ENCODE measurements at places on chromosomes 7 and 10. TPM values are rescaled to one million over a fixed set of nuclear protein-coding genes. Genes with fewer than 3 reads are reported as not detected.

EFCAB10 gene
- total RNA-seq: not detected

CCDC172 gene
- total RNA-seq: not detected

DNA sequence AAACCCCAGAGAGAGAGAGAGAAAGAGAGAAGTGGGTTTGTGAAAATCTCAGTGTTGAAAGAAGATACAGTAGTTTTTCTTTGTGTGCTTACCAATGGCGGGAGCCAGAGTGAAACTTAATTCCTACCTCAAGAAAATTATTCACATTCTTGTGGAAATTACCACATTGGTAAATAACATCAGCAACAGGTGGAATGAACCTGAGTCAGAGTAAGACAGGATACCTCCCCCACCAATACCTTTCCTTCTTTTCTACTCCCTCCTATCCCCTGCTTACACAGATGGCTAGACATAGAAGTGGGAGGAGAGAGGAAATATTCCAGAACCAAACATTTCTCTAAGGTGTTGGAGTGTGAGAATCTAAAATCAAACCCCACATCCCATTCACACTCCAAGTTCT, 793.9 kb downstream of the SORCS3 start:
- no peak overlapping the region for H3K4me3 ChIP-seq
- no peaks in the 10 kb centered on the region for H3K27me3 ChIP-seq
- H3K4me1 ChIP-seq: no peaks in the 10 kb centered on the region
- H3K36me3 ChIP-seq: no peaks in the 10 kb centered on the region

GRCh38 chr10:50419756-50420155, 168.4 kb upstream of the ASAH2 start:
- DNase-seq: no peak
- H3K4me3 ChIP-seq: no peak overlapping the region
- no peaks in the 10 kb centered on the region for H3K27me3 ChIP-seq

GRCh38 chr10:72104472-72105097, 16.2 kb upstream of the SPOCK2 start:
- H3K36me3 ChIP-seq: peaks cover 21% of the 10 kb centered on the region
- H3K4me1 ChIP-seq: peaks cover 5% of the 10 kb centered on the region
- no peak overlapping the region for H3K4me3 ChIP-seq
- H3K27ac ChIP-seq: no peak overlapping the region
- no peaks in the 10 kb centered on the region for H3K27me3 ChIP-seq

GRCh38 chr7:144908943-144909556, 73.2 kb upstream of the TPK1 start:
- no peaks in the 10 kb centered on the region for H3K36me3 ChIP-seq
- no peak for DNase-seq
- H3K4me3 ChIP-seq: no peak overlapping the region
- H3K27ac ChIP-seq: no peak overlapping the region

DNA sequence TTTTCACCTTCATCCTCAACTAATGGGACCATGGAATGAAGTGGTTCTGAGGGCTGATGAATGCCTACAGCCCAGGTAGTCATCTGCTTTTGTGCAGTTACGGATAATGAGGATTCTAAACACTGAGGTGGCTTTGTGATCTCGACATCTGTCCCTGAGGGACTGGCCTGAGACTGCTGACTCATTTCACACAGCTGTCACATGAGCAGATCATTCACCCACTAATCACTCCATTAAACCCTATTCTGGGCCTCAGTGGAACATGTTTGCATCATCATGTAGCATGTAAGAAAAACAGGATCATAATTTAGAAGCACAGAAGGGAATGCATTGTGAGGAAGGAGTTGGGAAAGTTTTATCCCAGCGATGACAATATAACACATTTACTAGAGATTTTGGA, 79.4 kb upstream of the FEZF1 start:
- DNase-seq: peak; percentile 30
- no peaks in the 10 kb centered on the region for H3K4me1 ChIP-seq
- no peaks in the 10 kb centered on the region for H3K27me3 ChIP-seq
- no peak overlapping the region for H3K27ac ChIP-seq
- H3K4me3 ChIP-seq: no peak overlapping the region

DNA sequence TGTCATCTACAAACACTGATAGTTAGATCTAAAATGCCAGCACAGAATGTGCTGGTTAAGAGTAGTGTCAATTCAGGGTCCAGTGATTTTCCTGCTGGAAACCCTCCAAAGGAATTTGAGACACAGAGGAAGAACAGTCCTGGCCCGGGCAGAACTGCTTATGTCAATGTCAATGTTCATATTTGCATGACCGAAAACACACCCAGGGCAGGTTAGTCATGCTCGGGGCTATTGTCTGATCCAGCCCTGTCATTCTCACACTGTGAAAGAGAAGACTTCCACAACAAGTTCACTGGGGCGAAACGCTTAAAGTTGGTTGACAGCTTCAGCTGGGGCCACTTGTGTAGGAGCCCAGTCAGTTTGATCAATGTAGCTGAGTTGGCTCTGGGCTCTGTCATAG, 139.3 kb downstream of the C1GALT1 start:
- H3K4me1 ChIP-seq: peaks cover 22% of the 10 kb centered on the region
- H3K36me3 ChIP-seq: no peaks in the 10 kb centered on the region
- no peaks in the 10 kb centered on the region for H3K27me3 ChIP-seq
- no peak overlapping the region for H3K4me3 ChIP-seq
- H3K27ac ChIP-seq: no peak overlapping the region

- no peak for DNase-seq
- no peak overlapping the region for H3K27ac ChIP-seq
- H3K27me3 ChIP-seq: no peaks in the 10 kb centered on the region
- H3K36me3 ChIP-seq: no peaks in the 10 kb centered on the region
- no peak overlapping the region for H3K4me3 ChIP-seq
- no peaks in the 10 kb centered on the region for H3K4me1 ChIP-seq
These were observed 50.1 kb downstream of the GNAI1 start for GRCh38 chr7:80184693-80185092.

DNA sequence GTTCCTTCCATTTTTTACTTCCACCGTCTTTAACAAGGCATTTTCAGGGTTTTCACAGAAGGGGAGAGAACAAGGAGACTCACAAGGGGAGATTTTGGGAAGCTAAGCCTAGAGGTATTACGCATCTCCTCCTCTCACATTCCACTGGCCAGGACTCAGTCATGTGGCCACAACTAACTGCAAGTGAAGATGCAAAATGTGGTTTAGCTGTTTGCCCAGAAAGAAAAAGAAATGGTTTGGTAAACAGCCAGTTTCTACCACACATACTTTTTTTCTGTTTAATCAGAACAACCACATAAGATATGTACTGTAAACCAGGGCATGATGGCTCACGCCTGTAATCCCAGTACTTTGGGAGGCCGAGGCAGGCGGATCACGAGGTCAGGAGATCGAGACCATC, 21.4 kb upstream of the HELLS start:
- no peaks in the 10 kb centered on the region for H3K36me3 ChIP-seq
- H3K27me3 ChIP-seq: no peaks in the 10 kb centered on the region
- no peaks in the 10 kb centered on the region for H3K4me1 ChIP-seq
- H3K27ac ChIP-seq: no peak overlapping the region
- no peak overlapping the region for H3K4me3 ChIP-seq

GRCh38 chr10:123018531-123018930, 9.7 kb downstream of the ACADSB start:
- H3K4me3 ChIP-seq: no peak overlapping the region
- H3K27me3 ChIP-seq: no peaks in the 10 kb centered on the region
- no peaks in the 10 kb centered on the region for H3K36me3 ChIP-seq
- no peaks in the 10 kb centered on the region for H3K4me1 ChIP-seq
- no peak overlapping the region for H3K27ac ChIP-seq

DNA sequence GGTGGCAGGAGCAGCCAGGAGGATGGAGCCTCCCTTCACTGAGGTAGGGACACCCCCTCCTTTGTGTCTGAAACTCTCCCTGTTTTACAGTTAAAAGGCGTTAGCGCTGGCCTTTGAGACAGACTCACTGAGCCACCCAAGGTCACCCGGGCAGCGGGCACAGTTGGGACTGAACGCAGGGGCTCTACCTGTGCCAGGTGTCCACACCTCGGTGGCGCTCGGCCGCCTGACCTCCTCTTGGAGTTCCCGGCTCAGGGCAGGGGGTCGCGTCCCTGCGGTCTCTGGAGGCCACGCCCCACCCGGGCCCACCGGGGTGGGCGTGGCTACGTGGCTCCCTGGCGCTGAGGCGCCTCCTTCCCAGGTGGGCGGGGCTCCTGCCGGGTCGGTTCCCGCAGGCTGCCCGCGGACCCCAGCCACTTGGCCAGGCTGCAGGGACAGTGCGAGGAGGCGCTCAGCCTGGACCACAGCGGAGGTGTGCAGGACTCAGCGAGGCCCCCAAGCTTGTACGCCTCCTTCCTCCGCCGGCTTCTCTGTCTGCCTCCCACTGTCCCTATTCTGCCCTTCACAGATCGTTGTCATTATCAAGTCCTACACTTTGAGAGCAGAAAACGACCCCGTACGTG, 39.9 kb upstream of the LEP start:
- no peaks in the 10 kb centered on the region for H3K4me1 ChIP-seq
- no peaks in the 10 kb centered on the region for H3K36me3 ChIP-seq
- H3K4me3 ChIP-seq: no peak overlapping the region
- DNase-seq: no peak
- H3K27me3 ChIP-seq: peaks cover 15% of the 10 kb centered on the region
- no peak overlapping the region for H3K27ac ChIP-seq

GRCh38 chr7:155377838-155378579, 79.9 kb upstream of the EN2 start:
- H3K36me3 ChIP-seq: no peaks in the 10 kb centered on the region
- H3K27ac ChIP-seq: no peak overlapping the region
- H3K4me1 ChIP-seq: peaks cover 4% of the 10 kb centered on the region
- no peak overlapping the region for H3K4me3 ChIP-seq

GRCh38 chr7:97421307-97421930, 303.9 kb downstream of the SDHAF3 start:
- H3K27ac ChIP-seq: no peak overlapping the region
- H3K4me3 ChIP-seq: no peak overlapping the region
- H3K36me3 ChIP-seq: no peaks in the 10 kb centered on the region
- H3K4me1 ChIP-seq: no peaks in the 10 kb centered on the region
- no peak for DNase-seq

DNA sequence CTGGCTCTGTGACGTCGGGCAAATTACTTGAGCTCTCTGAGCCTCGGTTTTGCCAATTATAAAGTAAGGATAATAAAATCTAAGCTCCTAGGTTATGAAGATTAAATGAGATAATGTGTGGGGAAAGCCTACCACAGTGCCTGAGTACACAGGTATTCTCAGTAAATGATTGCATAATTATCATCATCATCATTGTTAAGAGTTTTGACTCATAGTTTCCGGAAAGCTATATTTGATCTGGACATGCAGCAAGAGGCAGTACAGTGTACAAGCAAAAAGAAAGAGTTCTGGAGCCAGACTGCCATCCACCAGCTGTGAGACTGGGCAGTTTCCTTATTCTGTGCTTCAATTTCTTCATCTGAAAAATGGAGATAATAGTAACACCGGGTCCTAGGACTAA, 155.6 kb upstream of the YAE1 start:
- no peak for DNase-seq
- H3K4me1 ChIP-seq: no peaks in the 10 kb centered on the region
- no peaks in the 10 kb centered on the region for H3K27me3 ChIP-seq
- H3K27ac ChIP-seq: no peak overlapping the region
- no peaks in the 10 kb centered on the region for H3K36me3 ChIP-seq

Data from GM12878 (cell line).